H54 (cell line): ENCODE measurements at places on chromosomes 7 and 10.
A peak's percentile ranks its signal among the peaks of the same experiment; 100 is the strongest.

DNA sequence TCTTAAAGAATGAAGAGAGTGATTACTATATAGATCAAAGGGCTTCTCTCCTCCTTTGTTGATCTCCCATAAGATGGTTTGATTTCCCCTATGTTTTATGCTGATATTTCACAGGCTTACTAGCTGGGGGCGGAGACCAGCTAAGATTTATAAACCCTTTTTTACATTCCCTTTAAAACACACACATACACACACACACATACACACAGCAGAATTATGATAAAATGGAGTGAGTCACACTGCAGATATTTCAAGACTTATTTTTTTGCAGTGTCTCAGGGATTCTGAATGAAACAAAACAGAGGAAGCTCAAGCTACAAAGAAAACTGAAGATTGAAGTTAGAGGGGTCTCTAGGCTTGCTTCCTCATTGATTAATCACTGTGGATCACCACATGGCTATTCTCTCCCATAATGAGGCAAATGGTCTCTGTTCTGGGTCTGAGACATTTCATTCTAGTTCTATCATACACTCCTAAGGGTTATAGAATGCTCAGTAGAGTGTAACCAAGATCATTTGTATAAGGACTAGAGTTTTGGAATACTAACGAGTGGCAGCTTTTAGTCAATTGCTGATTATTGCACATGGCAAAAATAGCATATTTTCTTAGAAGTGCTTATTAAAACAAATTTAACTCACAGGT is 18.6 kb downstream of the INA start:
- no peak for DNase-seq

- no peak for DNase-seq
Measured at GRCh38 chr7:14850039-14850438, 52.5 kb downstream of the DGKB start.

DNA sequence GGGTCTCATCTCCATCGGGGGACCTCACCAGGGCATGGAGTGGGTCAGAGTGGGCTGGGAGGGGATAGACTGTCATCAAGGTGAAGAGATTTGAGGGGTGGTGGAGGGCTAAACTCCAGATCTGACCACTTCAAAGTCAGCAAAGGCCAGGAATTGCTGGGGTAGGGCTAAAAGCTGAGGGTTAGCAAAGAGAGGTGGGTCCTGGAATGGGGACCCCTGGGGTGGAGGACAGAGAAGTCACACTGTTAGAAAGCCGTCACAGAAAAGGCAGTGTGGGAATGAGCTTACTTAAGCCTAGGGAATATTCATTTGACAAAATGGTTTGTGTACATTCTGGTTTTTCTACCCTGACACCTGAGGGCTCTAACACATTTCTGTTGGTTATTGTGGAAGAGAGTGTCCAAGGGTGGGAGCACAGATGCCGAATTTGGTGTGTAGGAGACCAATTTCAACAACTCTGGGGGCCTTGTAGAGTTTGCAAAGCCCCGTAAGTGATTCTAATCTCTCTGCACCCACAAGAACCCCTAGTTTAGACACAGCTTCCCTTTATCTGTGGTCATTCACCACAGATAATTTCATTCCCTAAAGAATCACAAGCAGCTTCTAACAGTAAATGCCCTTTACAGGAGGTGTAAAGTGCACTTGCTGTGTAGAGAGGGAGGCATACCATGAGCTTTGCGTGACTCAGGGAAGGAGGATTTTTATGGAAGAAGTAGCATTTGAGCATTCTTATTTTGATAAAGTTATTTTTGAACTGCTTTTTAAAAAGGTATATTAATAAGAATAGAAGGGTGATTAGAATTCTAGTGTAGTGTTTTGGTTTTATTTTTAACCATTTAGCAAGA is 6.4 kb downstream of the FBH1 start:
- DNase-seq = no peak

DNA sequence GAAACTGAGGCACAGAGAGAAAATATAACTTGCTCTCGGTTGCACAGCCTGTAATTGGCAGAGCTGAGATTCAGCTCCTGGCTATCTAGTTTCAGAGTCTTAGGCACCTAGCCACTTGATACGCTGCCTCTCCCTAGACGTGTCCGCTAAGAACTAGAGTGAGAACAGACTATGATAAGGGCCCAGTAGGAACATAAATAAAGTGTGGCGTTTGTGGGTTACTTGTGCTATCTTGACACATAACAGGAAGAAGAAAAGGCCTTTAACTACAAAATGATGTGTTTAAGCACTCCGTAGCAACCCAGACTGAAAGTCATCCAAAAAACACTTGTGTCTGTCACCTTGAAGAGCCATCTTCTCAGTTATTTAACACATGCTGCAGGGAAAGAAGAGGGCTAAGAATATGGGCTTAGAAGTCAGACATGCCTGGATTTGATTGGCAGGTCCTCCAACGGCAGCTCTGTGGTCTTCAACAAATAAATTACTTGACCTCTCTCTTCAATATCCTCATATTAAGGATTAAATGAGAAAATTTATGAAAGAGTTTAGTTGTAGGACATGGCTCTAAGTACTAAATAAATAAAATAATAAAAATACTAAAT is 96.2 kb downstream of the SGMS1 start:
- no peak for DNase-seq

- no peak for DNase-seq
Measured at GRCh38 chr10:74771054-74771453, 55.3 kb upstream of the KAT6B start.

DNA sequence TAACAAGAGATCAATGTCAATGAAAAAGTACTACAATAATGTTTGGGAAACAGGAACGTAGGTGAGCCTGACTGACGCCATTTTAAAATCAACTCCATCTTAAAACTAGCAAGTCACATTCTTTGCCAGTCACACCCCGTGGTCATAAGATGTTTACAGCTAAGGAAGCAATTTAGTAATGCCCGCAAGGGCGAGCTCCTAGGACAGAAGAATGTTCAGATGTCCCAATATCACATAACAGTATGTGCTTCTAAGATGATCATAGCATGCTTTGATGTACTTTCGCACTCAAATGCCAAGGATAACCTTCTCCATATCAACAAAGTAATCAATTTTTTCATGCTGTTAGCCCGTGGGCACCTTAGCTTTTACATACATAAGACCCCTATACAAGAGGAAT is 113.8 kb upstream of the EGFR start:
- DNase-seq = no peak

DNA sequence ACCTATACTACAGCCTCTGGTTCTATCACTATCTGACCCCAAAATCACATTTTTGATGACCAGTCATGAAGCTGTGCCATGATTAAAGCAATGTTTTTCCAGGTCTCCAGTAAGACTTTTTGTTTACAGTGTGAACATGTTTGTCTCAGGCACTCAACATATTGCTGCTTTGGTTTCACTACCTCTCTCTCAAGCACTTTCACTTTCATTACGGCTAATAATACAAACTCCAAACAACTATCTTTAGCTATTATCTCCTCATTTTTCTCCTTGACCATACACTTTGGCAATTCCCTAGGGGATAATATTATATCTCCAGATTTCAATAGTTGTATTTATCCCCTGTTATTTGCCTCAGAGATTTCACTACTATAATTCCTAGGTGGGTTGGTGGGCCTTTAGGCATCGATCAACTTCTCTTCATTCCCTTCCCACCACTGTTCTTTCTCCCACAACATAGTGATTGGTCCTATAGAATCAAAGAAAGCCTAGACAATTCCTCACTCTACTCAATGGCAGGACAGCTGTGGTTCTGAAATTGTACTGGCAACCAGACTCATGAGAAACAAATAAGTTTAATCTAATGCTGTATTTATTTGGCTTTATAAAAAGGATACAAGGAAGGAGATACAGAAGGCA is 261.4 kb upstream of the ZWINT start:
- peak; percentile 4 for DNase-seq
